ENCODE measurements at places on chromosomes 3 and 15. TPM values are rescaled to one million over a fixed set of nuclear protein-coding genes. Genes with fewer than 3 reads are reported as not detected.

SMCO1 gene
- total RNA-seq = 10.7 TPM

DNA sequence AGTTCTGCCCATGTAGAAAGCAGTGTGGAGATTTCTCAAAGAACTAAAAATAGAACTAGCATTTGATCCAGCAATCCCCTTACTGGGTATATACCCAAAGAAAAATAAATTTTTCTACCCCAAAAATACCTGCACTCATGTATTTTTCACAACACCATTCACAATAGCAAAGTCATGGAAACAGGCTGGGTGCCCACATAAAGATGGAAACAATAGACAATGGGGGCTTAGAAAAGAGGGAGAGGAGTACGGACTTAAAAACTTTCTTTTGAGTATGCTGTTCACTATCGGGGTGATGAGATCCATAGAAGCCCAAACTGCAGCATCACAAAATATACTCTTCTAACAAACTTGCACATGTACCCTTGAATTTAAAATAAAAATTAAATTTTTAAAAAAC is 345.1 kb upstream of the CCDC54 start:
- no peak for DNase-seq

RSL24D1 gene
- total RNA-seq = 52.9 TPM

PLSCR1 gene
- 47.2 TPM for total RNA-seq

GRCh38 chr15:45910671-45911070 is 275.8 kb downstream of the SQOR start:
- no peak for DNase-seq

SLCO3A1 gene
- 47.7 TPM for total RNA-seq

HYAL1 gene
- 24.6 TPM for total RNA-seq

DNA sequence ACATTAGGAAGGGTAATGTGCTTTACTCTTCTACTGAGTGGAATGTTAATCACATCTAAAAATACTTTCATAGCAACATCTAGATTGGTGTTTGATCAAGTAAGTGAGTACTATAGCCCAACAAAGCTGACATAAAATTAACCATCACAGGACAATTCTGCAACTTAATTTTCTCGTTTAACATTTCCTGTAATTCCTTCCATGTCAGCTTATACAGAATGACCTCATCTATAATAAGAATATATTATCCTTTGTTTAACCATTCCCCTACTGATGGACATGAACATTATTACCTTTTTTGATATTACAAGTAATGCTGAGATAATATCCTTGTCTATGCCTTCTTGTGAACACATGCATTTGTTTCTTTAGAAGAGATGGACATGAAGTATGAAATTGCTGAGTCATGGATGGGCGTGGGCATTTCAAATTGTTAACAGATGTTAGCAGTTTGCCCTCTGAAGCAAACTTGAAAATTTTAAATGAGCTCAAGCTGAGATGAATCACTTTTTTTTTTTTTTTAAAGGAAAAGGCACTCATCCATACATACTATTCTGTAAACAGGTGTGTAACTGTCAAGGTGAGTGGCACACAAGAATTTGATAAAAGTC is 85.1 kb downstream of the OXNAD1 start:
- no peak for DNase-seq

DUOXA2 gene
- total RNA-seq = not detected

- peak; percentile 71 for DNase-seq
These were observed 7.4 kb upstream of the U2SURP start for GRCh38 chr3:142993958-142994442.

EMC7 gene
- 88.7 TPM for total RNA-seq

GRCh38 chr3:143559296-143559695 is 289.0 kb downstream of the SLC9A9 start:
- no peak for DNase-seq

COL8A1 gene
- 35.8 TPM for total RNA-seq

CFAP20DC gene
- 0.08 TPM for total RNA-seq

DNA sequence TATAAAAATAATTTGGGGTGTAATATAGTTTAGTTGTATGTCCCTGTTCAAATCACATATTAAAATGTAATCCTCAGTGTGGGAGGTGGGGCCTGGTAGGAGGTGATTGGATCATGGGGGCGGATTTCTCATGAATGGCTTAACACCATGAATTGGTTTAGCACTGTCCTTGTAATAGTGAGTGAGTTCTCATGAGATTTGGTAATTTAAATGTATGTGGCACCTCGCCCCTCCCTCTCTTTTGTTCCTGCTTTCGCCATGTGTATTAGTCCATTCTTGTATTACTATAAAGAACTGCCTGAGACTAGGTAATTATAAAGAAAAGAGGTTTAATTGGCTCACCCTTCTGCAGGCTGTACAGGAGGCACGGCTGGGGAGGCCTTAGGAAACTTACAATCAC is 83.9 kb downstream of the ANXA2 start:
- DNase-seq = no peak

- no peak for DNase-seq
These were observed 341.1 kb upstream of the SEMA6D start for GRCh38 chr15:47376190-47376589.

- no peak for DNase-seq
These were observed 357.9 kb downstream of the RORA start for GRCh38 chr15:60871152-60871551.

DNA sequence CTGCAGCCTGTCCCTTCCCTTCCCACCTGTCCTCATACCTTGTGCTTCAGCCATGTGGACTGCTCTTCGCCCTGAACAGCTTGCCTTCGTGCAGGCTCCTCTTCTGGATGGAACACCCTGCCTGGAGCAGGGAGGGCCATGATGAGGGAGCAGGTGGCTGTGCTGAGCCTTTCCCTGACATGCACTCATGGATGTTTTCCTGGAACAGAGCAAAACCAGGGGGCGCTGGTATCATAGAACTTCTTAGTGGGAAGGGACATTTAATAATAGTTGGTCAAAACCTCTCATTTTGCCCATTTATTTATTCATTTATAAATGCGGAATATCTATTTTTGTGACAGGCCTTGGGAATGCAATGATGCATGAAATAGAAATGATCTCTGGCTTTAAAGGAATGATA is 149.3 kb downstream of the CACNA1D start:
- DNase-seq = no peak

RSRC1 gene
- 22.6 TPM for total RNA-seq

CPN2 gene
- total RNA-seq = not detected

- peak; percentile 86 for DNase-seq
These were observed 75.1 kb downstream of the VGLL4 start for GRCh38 chr3:11568503-11569155.

DNA sequence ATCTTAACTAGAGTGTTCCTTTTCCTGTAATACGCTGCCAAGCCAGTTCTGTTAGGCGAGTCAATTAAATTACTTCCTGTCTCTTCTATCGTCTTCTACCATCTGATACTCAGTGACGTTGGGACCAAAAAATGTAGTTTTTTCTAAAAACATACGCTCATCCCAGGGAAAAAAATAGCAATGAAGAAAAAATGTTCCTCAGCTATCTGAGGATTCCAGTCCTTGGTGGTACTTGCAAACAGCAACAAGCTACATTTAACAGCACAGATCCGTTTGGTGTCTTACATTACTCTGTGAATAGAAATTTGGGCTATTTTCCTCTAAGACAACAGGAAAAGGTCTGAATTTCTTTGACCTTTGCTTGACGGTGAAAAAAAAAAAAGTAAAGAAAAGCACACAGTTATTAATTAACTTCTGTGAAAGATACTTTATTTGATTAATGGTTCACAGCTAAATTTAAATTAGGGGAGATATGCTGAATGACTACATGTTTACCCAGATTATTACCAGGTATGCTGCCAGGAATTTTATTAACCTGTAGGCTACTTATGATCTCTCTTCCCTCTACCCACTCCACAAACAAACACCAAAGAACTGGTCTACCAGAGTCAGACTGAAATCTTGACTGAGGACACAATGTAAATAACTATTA is 254.4 kb upstream of the ZPLD1 start:
- no peak for DNase-seq

TERC gene
- 1.7 TPM for total RNA-seq

ZCWPW2 gene
- 2.5 TPM for total RNA-seq

DNA sequence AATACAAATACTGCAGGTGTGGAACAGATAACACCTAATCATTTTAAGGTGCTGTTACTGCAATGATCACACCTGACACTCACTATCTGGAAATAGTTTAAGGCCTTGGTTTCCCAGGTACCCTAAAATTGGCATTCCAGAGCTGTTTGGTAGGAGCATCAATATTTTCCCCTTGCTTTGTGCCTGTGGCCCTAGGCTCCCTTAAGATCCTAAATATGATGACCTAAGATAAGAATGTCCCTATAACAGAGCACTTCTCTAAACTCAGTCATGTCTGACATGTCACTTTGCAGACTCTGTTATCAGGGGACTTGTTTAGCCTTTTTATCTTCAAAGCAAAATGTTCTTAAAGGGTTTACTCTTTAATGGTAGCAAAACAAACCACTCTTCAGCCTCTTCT is 115.9 kb upstream of the STRIT1 start:
- no peak for DNase-seq

DNA sequence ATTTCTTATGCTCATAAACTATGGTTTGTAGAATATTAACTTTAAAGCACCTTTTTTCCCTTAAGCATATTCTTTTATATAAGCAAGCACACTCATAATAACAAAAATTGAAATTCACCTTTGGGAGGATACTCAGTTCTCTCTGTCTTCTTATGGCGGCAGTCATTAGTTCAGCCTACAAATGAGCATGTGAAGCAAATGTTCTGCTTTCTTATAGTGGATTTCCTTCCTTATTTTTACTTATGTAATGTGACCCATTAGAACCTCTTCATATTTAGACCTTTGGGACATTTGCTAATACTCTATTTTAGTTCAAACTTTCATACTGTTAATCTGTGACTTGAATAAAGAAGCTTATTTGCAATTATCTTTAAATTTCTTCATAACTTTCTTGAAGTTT is at the start of gene P2RY13:
Gene P2RY13, minus strand, starts transcription at position 187 of the 400 bp plus-strand sequence. Its CDS starts 21 bp downstream, at position 166.
- no peak for DNase-seq

- DNase-seq = no peak
These were observed 4.4 kb downstream of the DALRD3 start for GRCh38 chr3:49013738-49014660.

DNA sequence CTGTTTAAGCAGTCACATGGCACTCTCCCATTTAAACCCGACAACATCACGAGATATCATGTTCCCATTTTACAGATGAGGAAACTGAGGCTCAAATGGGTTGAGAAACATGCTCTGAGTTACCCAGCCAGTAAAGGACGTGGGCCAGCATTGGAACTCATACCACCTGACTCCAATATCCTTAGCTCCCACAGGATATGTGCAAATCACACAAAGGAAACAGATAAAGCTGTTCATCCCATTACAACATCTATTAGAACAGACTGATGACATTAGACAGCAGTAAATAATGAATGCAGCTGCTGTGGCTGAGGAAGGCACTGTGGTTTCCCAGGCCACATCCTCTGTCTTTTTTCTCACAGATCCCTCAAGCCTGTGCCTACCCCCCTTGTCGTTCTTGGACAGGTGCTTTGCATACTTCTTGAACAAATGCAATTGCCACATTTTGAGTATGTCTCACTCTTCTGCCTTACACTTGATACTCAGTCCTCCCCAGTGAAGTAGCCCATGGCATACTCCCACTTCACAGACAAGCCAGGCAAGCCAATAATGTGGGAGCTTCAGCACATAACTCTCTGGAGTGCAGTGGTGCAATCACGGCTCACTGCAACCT is 17.7 kb downstream of the FRMD4B start:
- DNase-seq = no peak

GRCh38 chr15:86384186-86384585 is 304.5 kb downstream of the AGBL1 start:
- no peak for DNase-seq

GRCh38 chr15:90040618-90041017 is 39.5 kb downstream of the ZNF710 start:
- peak; percentile 19 for DNase-seq

DNA sequence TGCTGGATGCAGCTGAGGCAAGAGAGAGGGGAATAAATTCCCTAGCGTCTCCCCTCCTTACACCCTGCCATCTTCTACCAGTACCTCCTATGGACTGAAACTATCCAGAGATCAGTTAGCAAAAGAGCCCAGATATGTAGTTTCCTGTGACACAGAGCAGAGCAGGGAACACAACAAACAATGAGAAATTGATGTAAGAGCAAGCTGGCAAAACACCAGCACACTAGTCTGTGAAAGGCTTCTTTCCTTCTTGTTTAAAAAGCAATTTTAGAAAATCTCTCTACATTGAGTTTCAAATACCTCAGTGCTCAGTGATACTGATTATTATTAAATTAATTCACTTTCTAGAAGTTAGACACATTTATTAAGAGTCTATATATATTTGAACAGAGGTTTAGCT is 215.6 kb upstream of the AZI2 start:
- no peak for DNase-seq
